ENCODE measurements at places on chromosomes 13 and 19.

DNA sequence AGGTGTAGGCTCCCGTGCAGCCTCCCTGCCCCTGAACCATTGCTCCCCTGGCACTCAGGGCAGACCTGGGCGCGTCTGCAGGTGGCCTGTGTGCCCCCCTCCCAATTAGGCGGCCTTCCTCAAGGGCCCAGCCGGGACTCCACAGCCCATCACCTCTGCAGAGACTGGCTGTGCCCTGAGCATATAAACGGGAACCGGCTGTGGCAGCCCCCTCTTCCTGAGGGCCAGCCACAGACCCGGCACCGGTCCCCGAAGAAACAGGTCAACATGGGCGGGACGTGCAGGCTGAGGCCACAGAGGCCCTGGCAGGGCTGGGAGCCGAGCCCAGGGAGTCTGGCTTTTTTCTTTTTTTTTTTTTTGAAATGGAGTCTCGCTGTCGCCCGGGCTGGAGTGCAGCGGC lies 12.0 kb downstream of the PIAS4 start:
- DNase-seq: no peak

GRCh38 chr13:113597391-113598080 lies 13.0 kb downstream of the TFDP1 start:
- no peak for DNase-seq

- no peak for DNase-seq
Observed at GRCh38 chr13:40764587-40765403, 6.2 kb downstream of the MRPS31 start.

GRCh38 chr13:105377452-105377851 lies 1158.0 kb downstream of the EFNB2 start:
- DNase-seq: no peak

GRCh38 chr19:18393836-18394235 lies 3.6 kb downstream of the LRRC25 start:
- no peak for DNase-seq

DNA sequence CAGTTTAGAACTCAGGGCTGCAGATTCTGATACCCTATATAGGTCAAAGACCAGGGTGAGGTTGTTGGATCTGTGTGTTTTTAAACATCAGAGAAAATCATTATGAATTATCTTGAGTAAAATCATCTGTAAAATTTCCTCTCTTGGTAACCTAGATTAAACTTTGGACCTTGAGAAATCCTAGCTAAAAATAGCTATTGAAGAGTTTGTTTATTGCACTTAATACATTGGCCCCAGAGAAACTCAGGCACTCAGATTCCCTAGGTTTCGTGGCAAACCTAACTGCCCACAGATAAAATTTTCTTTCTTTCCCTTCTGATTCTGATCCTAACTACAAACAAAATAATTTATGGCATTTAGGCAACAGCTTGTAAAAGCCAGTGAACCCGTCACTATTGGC lies 102.3 kb downstream of the GPC6 start:
- no peak for DNase-seq

DNA sequence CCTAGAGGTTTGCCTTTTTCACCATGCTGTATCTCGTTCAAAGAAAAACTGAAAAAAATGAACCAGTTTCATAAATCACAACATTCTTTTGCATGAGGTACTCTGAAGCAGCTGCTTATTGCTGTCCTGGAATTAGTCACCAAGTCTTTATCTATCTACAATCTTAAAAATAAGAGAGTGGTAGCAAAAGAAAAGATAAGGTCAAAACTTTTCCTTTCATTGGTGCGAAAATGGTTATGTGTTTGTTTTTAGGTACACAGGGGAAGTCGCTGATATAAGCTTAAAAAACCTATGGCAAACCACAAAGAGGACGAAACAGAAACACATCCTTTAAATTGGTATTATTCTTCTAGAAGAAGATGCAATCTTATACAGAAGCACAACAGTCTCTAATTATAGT lies 20.7 kb downstream of the OBI1 start:
- no peak for DNase-seq

DNA sequence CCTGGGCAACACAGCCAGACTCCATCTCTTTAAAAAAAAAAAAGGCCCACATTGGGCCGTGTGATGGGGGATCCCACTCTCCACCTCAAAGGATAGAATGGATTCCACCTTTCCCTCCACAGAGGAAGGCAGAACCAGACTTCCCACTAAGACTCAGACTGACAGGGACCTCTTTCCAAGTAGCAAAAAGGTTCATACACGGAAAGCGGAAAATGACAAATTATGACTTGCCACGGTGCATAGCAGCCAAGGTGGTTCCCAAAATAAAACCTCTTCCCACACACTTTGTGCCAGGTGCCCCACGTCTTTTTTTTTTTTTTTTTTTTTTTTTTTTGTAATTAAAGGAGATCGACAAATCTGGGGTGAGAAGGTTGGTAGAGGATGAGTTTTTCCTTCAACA lies 14.4 kb upstream of the TTYH1 start:
- no peak for DNase-seq

- no peak for DNase-seq
Observed at GRCh38 chr19:10852941-10853340, 4.7 kb downstream of the C19orf38 start.

DNA sequence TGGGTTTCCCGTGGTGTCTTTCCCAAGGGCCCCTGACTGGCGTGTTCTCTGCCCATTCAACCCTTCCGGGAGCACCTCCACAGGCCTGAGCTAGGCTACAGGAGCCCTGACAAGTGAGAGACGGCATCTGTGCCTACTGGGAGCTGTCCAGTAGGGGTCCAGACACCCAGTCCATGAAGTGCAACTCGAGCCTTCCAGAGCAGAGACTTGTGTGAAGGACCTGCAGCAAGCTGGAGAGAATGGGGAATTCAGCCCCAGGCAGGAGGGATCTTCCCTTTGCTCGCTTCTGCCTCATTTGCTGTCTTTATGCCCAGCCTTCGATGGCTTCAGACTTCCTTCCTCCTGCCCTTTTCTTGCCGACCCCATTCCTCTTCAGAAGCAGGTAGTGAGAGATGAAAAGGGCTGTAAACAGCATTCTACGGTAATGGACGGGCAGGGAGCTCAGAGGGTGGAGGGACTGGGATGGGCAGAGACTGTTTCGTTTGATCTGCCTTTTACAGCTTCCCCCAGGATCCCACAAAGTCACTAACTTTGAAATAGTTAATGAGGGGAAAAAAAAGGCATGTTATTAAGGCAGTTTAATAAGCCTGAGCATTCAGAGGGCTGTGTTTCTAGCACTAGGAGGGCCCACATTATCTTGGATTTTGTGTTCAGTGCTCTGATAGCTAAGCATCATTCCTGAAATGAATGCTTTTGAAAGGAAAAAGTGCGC lies 327.6 kb downstream of the FGF9 start:
- no peak for DNase-seq

DNA sequence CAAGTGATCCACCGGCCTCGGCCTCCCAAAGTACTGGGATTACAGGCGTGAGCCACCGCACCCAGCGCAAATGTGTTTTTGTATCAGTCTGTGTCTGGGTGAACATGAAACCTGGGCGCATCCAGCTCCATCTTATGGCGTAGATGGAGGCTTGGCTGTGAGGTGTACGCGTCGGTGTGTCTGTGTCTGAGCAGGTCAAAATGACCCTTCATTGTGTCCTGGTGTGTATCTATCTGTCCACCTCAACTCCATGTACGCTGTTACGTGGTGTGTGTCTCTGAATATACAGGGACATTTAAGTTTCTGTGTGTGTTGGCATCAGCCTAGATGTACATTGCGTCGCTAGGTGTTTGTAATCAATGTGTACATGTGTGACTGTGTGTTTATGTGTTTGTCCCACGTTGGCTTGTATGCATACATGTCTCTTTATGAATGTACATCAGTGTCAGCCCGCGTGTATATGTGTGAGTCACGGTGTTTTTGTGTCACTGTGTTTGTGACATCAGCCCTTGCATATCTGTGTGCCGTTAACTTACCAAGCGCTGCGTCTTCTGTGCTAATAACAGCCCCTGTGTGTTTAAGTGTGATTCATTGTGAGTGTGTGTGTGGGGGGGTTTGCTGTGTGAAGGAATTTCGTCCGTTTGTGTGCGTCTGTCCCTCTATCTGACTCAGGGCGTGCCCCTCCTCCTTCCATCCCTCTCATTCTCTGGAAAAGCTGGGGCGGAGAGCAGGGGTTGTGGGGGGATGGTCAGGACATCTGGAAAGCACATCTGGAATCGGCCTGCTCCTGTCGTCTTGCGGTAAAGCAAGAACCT lies 6.4 kb downstream of the AXL start:
- peak; percentile 92 for DNase-seq

DNA sequence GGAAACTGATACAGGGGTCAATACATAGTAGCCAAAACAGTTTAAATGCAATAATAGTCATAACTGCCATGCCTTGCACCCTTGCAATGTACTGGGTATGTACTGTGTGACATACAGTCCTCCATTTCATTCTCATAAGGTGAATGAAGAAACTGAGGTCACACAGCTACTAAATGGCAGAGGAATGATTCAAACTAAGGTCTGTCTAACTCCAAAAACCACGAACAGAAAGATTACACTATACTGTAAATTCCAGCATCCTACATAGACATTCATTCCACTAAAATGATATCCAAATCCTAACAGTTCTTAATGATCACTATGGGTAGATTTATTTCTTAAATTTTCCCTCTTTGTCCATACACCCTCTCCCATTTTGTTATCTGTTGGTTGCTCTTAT lies 238.1 kb upstream of the SERP2 start:
- no peak for DNase-seq

DNA sequence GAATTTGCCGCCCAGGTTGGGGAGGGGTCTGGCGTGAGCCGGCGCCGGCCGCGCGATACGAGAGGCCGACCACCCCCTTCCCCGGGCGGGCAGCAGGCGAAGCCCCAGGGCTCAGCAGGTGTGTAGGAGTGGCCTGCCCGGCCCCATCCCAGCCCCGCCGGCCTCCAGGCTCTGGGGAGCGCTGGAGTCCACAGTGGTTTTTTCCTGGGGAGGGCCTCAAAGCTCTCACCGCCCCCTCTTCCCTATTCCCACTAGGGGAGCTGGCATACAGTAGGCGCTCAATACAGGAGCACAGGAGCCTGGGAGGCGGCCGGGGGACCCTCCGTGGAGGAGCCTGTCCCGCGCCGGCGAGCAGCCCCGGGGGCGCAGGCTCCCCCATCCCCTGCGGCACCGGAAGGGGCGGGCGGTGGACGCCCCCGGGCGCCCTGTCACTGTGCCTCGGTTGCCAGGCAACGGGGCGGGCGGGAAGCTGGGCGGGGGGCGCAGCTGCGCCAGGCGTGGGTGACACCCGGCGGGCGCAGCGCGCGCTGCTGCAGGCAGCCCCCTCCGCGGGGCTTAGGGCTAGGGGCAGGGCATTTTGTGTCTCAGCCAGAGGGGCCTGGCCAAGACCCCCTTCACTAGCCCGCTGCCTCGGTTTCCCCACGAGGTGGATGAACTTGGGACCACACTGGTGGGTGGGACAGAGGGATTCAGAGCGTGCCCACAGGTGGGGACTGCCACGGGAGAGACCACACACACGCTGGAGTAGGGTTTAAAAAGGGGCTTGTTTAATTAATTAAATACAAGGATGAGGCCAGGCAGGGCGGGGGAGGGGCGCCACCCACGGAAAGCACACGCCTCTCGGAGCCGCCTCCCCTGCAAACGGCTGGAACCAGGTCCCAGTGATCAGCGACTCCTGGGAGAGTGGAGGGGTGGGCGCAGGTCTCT lies 3.6 kb upstream of the REXO1 start:
- DNase-seq: no peak

DNA sequence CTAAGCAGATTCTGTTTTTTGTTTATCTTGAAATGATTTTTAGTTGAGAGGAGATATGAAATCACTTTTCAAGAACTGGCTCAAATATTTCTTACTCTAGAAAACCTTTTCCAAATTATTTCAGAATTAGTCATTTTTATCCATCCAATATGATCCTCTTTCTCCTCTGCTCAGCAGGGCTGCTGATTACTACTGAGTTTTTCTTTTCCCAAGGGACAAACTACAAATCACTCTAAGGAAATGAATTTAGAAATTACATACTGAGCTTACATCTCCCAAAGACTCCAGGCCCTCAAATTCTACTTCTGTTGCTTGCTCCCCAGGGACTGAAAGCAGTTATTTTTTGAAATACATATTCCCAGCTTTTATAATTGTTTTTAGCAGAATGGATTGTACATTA lies 87.4 kb upstream of the UFM1 start:
- DNase-seq: peak; percentile 39

GRCh38 chr13:59710996-59711701 lies 452.6 kb downstream of the DIAPH3 start:
- DNase-seq: peak; percentile 23

DNA sequence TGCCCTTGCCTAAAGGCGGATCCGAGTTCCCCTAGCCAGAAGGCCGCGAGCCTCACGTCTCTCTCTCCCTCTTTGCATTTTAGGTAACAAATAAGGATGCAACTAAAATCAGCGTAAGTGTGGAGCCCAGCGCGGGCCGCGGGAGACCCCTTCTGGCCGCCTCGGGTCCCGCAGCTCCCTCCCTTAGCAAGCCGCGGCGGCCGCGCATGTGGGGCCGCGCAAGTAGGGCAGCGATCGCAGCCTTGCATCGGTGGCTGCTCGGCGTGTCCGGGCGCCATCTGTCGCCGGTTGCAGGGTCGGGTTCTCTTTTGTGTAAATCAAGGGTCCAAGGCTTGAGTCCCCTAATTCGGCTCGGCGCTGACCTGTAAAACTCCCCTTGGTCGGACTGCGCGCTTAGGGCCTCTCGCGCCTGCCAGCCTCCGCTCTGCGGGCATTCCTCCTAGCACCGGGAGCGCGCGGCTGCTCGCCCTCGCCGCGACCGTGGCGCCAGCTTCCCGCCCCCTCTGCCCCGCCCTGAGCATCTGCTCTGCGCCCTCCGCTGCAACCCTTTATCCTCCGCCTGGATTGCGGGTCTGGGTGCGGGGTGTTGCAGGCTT lies 2.7 kb downstream of the VSTM2B start:
- peak; percentile 94 for DNase-seq

DNA sequence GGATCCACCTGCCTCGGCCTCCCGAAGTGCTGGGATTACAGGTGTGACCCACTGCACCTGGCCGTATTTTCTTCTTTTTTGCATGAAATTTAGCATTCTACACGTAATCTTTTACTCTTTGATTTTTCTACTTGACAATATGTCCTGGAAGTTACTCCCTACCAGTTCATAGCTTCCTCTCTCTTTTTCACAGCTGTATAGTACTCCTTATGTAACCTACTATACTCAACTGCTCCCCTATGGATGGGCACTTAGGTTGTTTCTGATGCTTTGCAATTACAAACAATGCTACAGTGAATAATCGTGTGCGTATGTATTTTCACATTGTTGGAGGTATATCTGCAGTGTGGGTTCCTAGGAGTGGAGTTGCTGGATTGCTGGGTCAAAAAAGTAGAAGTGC lies 90.5 kb upstream of the FARP1 start:
- DNase-seq: no peak

DNA sequence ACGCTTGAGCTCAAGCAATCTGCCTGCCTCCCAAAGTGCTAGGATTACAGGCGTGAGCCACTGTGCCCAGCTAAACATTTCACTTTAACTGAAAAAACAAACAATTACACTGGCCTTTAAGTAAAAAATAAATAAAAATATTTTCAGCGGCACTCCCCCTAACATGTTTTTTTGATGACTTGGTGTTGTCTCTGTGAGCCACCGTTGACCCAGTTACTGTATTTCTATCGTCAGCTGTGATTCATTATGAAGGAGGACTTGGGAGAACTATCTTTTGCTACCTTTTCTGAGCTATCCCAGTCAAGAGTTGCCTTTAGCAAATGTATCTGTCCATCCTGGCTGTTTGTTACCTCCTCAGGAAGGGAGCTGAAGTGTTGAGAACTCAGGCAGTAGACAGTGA lies 18.5 kb upstream of the C19orf33 start:
- peak; percentile 76 for DNase-seq

All from AG20443 (cell line).